ENCODE measurements at places on chromosomes 11 and 22.

DNA sequence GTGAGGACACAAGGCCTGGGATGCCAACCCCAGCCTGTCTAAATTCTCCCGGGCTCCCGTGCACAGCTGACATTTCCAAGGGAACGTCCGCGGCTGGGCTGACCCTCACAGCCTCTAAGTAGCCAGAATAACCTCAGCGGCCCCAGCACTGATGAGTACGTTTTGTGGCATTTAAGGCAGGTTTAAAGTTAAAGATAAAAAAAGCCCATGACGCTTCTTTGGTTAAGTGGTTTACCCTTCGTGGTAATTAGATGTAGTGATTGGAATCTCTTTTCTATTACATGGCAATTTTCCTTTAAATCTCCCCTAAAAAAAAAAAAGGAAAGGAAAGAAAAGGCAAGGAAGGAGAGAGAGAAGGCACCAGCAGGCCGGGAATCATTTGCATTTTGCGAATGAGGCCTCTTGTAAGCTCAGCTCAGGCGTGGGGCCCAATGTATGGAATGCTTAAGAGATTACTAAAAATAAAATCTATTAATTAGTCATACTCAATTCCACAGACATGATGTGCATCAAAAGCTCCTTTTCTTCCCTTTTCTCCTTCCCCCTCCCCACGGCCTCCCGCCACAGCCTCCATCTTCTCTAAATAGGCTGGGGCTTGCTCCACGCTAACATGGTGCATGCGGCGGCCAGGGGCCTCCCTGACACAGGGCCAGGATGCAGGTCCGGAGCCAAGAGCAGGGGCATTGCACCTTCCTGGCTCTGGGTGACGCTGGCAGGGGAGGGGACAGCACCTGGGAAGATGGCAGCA lies 44.1 kb downstream of the MACROD1 start:
- DNase-seq: no peak

- DNase-seq: no peak
These were observed 72.8 kb downstream of the ARL14EP start for GRCh38 chr11:30395751-30396150.

GRCh38 chr22:48709453-48709852 lies 1118.2 kb downstream of the BRD1 start:
- DNase-seq: no peak

- DNase-seq: no peak
These were observed 28.5 kb upstream of the SMIM38 start for GRCh38 chr11:69127081-69127850.

DNA sequence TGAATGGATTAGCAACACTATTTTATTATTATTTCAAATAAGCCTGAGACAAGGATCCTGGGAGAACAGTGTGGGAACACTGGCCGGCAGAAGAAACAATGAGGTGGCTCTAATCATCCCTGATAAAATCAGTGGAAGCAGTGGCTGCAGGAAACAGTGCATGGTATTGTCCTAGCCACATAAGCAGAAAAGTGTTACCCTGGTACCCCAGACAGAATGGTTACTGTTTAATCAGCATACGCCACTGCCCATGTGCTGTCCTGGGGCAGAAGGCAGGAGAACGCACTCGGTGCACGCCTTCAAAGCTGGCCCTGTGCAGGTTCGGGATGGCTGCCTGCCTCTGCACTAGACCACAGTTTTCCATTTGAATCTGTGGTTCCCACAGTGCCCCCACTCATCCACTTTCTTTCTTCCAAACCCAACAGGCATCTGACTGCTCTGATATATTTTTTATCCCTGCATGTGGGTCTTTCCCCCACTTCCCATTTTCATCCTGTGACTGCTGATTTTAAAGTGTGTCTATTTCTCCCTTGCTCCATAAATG lies 25.7 kb downstream of the OPCML start:
- DNase-seq: no peak

GRCh38 chr11:82465481-82465880 lies 268.2 kb downstream of the FAM181B start:
- no peak for DNase-seq

GRCh38 chr11:127493330-127494022 lies 492.9 kb upstream of the KIRREL3 start:
- DNase-seq: peak; percentile 22
